ENCODE measurements at places on chromosomes 1 and 21.

GRCh38 chr1:41629571-41629970, 145.1 kb upstream of the EDN2 start:
- peak; percentile 78 for DNase-seq

DNA sequence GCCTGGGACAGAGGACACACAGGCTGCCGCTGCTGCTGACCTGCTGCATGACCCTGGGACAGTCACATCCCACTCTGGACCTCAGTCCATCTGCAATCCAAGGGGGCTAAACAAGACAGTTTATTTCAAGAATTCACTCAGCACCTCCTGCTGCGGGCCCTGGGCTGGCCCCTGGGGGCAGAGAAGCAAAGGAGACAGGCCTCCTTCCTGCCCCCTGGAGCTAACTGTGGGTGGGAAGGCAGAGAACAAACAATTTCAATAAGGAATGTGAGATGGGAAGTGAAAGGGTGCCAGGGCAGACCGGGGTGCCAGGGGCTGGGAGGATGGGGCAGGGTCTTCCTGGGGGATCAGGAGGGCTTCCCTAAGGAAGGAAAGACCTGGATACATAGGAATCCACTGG, 60.0 kb downstream of the TAS1R2 start:
- DNase-seq, result no peak

DNA sequence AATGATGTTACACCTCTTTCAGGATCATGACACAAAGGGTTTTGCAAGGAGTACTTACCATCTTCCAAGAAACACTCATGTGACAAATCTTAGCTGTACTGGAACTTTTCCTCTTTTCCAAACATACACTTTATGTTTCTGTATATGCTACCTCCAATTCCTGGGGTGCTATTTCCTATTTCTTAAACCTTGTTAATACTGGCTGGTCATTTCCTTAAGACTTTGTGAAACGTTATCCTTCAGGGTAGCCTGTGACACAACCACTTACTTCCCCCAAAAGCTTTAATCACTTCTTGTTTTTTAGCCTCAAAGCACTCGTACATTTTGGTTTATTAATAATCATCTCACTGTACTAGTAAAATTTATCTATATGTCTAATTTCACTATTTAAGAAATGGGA, 39.4 kb downstream of the OR10Z1 start:
- DNase-seq, result no peak

- DNase-seq, result no peak
Measured at GRCh38 chr1:150068109-150068435, 496 bp downstream of the VPS45 start.

- no peak for DNase-seq
Measured at GRCh38 chr1:53648516-53648915, 90.4 kb downstream of the GLIS1 start.

DNA sequence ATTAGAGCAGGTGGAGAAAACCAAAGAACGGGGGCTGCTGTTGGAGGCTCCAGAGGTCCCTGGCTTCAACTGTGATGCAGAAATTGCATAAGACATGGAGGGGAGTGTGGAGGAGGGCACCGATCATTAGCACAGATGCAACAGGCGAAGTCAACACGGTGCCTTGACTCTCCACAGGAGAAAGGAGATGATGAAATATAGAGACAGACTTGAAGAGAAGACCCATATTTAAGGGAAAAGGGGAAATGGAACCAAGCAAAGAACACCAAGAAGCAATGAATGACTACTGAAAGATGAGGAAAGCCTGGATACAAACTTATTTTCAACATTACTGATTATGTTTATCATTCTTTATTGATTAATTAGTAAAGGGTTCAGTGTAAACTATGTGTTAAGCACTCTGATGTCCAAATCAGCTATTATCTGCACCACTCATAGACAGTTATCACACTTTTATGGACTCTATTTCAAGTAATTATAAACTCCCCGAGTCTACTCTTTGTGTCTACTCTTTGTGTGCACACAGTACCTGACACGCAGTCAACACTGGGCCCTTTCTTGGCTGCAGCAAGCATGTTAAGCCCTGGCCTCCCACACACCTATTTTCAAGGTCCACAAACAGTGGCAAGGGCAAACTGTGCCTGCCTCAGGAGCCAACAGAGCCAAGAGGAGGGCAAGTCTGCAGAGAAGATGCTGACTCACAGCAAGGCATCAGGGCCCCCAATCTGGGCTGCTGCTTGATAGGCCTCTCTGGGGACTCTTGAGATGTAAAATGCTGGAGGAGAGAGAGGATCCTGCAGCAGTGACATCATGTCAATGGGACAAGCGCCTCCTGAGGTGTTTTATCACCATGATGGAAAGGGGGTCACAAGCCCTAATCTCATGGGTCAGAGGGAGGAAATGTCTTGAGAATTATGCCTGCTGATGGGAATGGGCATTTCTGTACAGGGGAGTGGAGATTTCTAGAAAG, 17.6 kb downstream of the PCNX2 start:
- no peak for DNase-seq

DNA sequence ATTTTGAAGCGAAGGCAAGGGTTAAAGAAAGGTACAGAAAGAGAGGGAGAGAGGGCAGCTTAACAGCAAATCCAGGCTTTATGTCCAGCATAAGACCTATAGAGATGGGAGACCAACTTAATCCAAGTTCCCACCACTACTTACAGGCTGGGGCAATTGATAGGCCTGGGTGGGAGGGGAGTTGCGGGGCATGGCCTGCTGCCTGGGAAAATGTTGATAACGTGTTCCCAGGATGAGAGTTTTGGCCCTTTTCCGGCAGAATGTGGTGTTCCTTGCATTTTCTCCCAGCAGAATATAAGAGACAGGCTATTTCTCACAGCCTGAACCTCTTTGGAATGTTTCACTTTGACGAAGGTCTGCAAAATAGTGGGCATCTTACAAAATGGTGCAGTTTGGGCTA, 34.9 kb upstream of the PLA2G5 start:
- DNase-seq, result peak; percentile 90

GRCh38 chr1:153546796-153547559, 1.4 kb upstream of the S100A4 start:
- DNase-seq, result no peak

- peak; percentile 24 for DNase-seq
Measured at GRCh38 chr1:162108426-162108825, 38.9 kb downstream of the NOS1AP start.

- DNase-seq, result no peak
Measured at GRCh38 chr1:40308036-40308727, 8.9 kb downstream of the COL9A2 start.

DNA sequence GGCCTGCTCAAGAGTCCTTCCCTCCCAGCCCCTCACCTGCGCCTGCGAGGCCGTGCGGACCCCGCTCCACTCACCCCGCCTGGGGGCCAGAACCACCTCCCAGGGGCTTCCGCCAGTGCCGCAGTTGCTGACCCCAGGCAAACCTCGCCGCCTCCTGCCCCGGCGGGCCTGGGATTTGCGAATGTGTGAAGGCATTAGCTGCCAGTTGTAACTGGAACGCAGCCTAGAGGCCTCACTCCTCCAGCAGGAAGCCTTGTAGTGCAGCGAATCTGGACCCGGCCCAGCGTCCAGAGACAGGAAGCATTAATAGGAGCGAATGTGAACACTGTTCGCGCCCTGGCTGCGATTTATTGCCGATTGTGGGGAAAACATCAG, 140.9 kb upstream of the ARHGEF16 start:
- peak; percentile 92 for DNase-seq

- peak; percentile 3 for DNase-seq
Measured at GRCh38 chr1:187566354-187566753, 737.6 kb downstream of the PLA2G4A start.

DNA sequence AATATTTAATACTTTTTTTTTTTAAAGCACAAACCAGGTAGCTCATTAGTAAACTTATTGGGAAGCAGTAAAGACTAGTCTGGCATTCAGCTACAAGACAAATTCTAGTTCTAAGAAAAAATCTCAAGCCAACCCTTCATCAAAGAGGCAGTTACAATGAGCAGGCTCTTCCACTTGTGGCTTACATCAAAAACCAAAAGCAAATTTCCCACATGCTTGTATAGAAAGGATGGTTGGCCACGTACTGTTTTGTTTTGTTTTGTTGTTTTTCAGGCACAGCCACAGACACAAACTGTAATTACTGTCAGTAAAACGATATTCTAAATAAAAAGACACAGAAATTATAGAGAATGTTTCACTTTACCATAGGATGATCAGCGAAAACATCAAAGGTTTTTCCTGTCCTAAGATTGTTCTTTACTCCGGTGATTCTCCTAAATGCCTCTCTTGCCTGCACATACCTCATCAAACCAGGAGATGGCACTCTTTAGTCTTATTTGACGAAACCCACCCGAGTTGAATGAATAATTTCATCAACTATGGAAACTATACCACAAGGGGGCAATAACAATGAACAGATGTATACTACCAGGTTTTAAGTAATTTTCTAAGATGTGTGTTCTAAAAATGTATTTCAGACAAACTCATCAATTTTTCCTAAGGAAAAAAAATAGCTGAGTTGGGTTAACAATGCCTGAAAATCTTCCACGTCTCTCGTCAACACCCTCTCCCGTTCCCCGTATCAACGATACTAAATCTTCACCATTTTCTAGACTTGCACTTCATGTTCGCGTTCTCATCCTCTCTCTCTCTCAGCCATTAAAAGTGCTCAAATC, 26.9 kb downstream of the RPL5 start:
- peak; percentile 90 for DNase-seq

- DNase-seq, result peak; percentile 67
Measured at GRCh38 chr1:145885738-145886287, at the start of gene ANKRD35. Gene ANKRD35, minus strand, starts transcription at chr1:145885866. Its CDS starts 108 bp downstream, at chr1:145885758.

- DNase-seq, result no peak
Measured at GRCh38 chr1:161420763-161421455, 53.2 kb upstream of the CFAP126 start.

DNA sequence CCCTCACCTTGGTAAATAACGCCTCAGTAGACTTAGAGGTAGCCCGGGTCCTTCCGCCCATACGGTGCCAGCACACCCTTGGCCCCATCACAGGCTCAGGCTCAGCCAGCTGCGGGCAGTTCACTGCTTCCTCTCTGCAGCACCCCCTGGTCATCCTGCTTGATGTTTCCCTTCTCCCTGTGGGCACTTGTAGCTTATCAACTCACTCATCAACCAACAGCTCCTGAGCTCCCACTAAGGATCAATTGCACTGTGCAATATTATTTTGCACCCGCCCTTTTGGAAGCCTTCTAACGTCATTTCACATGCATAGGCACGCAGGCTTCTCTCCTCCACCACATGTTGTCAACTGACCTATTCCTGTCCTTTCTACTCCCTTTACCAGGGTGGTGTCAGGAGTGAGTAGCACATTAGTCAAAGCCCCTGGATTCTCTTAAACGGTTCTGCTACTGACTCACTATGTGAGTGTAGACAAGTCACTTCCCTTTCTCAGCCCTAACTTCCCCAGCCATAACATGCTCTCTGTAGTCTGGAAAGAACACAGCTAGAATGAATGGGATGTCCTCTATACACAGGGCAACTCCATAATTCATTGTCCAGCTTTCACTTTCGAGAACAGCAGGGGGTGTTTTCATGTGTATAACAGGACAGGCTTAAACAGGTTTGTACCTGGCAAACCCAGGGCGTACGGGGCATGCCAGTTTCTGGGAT, 47.1 kb upstream of the IRF2BP2 start:
- DNase-seq, result peak; percentile 88

- DNase-seq, result no peak
Measured at GRCh38 chr1:110582378-110582777, 23.8 kb downstream of the KCNA2 start.

DNA sequence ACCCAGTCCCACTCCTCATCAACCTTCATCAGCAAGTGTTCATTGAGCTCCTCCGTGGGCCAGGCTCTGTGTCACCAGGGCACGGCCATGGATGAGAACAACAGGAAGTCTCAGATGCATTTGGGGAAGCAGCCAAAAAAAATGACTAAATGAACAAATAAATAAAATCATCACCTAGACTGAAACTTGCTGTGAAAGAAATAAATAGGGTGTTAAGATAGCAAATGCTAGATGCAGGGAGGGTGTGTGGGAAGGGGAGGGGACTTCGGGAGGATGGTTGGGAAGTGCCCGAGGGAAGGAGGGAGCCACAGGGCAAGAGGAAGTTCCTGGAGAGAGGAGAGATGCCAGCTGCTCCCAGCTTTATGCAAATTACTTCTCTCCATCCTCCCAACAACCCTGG, 696.7 kb downstream of the PTPRU start:
- no peak for DNase-seq

GRCh38 chr1:26791626-26792025, 3.9 kb downstream of the PIGV start:
- no peak for DNase-seq

DNA sequence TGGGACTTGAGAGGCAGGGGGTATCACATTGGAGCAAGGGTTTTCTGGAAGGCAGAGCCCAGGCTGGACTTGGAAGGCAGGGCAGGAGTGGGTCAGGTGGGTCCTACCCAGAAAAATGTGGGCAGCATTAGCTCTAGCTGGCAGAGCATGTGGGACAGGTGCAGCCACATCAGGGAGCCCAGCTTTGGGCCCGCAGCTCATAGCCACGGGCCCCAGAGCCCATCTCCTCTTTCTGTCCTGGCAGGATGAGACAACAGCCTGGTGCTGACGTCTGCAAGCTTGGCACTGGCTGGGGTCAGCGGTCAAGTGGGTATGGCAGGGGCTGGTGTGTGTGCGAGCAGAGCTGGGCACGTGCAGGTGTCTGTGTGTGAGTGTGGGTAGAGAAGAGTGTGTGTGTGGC, 154.7 kb downstream of the GRIK3 start:
- DNase-seq, result no peak

DNA sequence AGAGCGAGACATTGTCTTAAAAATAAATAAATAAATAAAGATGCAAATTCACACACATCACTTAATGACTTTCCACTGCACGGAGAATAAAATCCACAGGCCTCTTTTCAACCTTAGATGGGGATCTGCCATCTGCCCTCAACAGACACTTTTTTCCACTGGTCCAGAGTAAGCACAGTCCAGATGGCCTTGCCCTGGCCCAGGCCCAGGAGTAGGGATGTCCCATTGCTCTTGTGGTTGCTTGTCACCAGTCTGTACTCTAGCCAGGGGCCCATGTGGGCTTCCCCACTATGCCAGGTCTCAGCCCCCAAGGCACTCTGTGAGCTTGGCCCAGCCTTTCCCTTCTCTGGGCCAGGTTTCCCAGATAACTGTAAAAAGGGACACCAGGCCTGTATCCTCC, 17.4 kb downstream of the PLOD1 start:
- DNase-seq, result no peak

DNA sequence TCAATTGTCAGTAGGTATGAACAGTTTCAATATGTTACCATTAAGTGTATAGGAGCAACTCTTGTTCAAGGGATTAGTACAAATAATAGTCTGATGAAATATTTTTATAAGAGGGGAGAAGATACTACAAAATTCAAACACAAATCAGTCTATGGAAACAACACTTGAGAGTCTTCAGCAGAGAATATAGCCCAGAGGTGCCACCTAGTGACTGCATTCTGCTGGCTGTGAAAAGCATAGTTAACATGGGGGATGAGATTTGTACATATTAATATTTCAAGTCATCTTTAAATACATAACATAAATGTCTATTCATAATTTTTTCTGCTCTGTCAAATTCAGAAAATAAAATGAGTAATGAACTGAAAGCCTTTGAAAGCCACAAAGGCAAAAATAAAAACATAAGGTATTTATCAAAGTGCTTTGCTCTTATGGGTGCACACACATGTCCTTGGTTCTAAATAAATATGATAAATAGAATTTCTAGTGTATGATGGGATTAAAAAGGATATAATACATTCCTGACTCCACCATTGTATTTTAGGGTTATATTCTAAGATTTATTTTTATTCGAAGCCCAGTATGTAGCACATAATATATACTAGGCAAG, 440.9 kb upstream of the ZRANB2 start:
- DNase-seq, result peak; percentile 75
